ENCODE measurements at places on chromosomes 5 and 9.
A peak's percentile ranks its signal among the peaks of the same experiment; 100 is the strongest.

- no peak overlapping the region for H3K27ac ChIP-seq
- DNase-seq = no peak
- no peaks in the 10 kb centered on the region for H3K36me3 ChIP-seq
- no peak overlapping the region for H3K4me3 ChIP-seq
- H3K4me1 ChIP-seq = no peaks in the 10 kb centered on the region
Measured at GRCh38 chr5:141825791-141826560, 52.2 kb downstream of the PCDH1 start.

DNA sequence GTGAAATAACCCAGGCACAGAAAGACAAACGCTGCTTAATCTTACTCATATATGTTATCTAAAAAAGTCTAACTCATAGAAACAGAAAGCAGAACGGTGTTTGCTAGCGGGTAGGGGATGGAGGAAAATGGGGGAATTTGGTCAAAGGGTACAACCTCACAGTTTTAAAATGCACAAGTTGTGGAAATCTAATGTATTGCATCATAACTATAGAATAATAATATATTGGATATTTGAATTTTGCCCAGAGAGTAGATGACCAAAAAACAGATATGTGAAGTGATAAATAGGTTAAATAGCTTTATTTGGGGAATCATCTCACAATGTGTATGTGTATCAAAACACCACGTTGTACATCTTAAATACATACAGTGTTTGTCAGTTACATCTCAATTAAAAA is 22.3 kb upstream of the OSMR start:
- H3K4me3 ChIP-seq = no peak overlapping the region
- no peaks in the 10 kb centered on the region for H3K27me3 ChIP-seq
- H3K36me3 ChIP-seq = no peaks in the 10 kb centered on the region
- no peak for DNase-seq
- no peaks in the 10 kb centered on the region for H3K4me1 ChIP-seq

GRCh38 chr5:109700516-109701153 is 10.9 kb downstream of the MAN2A1 start:
- no peak overlapping the region for H3K4me3 ChIP-seq
- no peak overlapping the region for H3K27ac ChIP-seq
- peaks cover 76% of the 10 kb centered on the region for H3K4me1 ChIP-seq
- H3K36me3 ChIP-seq = peaks cover 6% of the 10 kb centered on the region
- no peaks in the 10 kb centered on the region for H3K27me3 ChIP-seq

DNA sequence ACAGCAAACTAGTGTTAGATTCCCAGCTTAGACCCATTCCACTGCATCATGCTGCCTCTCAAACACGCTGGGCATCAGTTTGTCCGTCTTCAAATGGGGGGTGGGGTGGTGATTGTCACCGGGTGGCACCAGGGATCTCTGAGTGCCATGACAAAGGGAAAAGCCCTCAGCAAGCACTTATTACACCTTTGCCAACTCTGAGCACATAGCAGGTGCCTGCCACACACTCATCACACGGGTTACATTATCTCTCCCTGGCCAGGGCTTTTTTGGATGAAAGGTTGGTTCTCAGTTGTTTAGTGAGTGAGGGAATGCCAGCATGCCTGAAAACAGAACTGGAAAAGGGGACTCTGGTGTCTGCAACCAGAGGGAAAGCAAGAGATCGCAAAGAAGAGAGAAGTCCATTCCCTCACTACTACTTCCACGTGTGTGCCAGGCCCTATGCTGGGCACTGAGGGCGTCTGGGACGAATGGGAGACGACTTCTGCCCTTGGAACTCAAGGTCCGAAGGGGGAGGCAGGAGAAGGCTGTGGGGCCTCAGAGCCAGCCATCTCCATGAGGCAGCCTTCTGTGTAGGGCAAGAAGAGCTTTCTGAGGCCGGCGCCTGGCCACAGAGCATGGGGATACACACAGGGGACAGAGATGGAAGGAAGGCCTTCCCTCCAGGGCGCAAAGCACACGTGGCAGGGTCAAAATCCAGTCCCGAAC is 48.9 kb downstream of the PAX5 start:
- no peaks in the 10 kb centered on the region for H3K4me1 ChIP-seq
- no peak overlapping the region for H3K27ac ChIP-seq
- H3K4me3 ChIP-seq = no peak overlapping the region

- no peak overlapping the region for H3K27ac ChIP-seq
- no peak overlapping the region for H3K4me3 ChIP-seq
- H3K4me1 ChIP-seq = no peaks in the 10 kb centered on the region
- H3K27me3 ChIP-seq = no peaks in the 10 kb centered on the region
- H3K36me3 ChIP-seq = no peaks in the 10 kb centered on the region
Measured at GRCh38 chr9:28342815-28343338, 769.6 kb upstream of the C9orf72 start.

DNA sequence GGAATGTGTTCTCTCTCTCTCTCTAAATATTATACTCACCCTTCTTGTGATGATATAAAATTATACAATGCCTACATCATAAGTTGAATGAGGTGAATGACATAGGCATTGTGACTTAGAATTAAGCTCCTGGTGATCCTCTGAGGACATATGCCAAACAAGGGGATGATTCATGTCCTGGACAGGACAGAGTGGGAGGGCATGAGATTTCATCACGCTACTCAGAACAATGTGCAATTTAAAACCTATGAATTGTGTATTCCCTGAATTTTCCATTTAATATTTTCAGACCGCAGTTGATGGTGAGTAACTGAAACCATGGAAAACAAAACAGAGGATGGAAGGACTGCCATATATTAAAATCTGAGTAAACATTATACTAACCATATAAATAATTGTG is 782.2 kb upstream of the NUDT12 start:
- no peaks in the 10 kb centered on the region for H3K27me3 ChIP-seq
- H3K27ac ChIP-seq = no peak overlapping the region
- no peak for DNase-seq
- no peaks in the 10 kb centered on the region for H3K36me3 ChIP-seq
- no peaks in the 10 kb centered on the region for H3K4me1 ChIP-seq

GRCh38 chr9:136648751-136649150 is 14.0 kb upstream of the EGFL7 start:
- no peak for DNase-seq
- no peaks in the 10 kb centered on the region for H3K36me3 ChIP-seq

GRCh38 chr5:171855798-171856763 is 70.5 kb downstream of the SMIM23 start:
- no peak overlapping the region for H3K27ac ChIP-seq
- no peaks in the 10 kb centered on the region for H3K36me3 ChIP-seq
- H3K27me3 ChIP-seq = no peaks in the 10 kb centered on the region
- DNase-seq = no peak

GRCh38 chr5:135461481-135462151 is 9.5 kb upstream of the TIFAB start:
- H3K4me3 ChIP-seq = no peak overlapping the region
- peaks cover 4% of the 10 kb centered on the region for H3K27me3 ChIP-seq
- no peak for DNase-seq
- no peaks in the 10 kb centered on the region for H3K36me3 ChIP-seq
- H3K4me1 ChIP-seq = peaks cover 4% of the 10 kb centered on the region
- H3K27ac ChIP-seq = no peak overlapping the region

DNA sequence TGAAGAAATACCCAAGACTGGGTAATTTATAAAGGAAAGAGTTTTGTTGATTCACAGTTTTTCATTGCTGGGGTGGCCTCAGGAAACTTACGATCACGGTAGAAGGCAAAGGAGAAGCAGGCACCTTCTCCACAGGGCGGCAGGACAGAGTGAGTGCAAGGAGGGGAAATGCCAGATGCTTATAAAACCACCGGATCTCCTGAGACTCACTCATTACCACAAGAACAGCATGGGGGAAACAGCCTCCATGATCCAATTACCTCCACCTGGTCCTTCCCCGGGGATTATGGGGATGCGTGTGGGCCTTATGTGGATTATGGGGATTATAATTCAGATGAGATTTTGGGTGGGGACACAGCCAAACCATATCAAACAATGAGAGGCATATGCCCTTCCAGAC is 18.5 kb upstream of the RORB start:
- H3K4me1 ChIP-seq = no peaks in the 10 kb centered on the region
- no peak overlapping the region for H3K4me3 ChIP-seq
- no peaks in the 10 kb centered on the region for H3K27me3 ChIP-seq
- DNase-seq = no peak
- H3K36me3 ChIP-seq = no peaks in the 10 kb centered on the region
- H3K27ac ChIP-seq = no peak overlapping the region

DNA sequence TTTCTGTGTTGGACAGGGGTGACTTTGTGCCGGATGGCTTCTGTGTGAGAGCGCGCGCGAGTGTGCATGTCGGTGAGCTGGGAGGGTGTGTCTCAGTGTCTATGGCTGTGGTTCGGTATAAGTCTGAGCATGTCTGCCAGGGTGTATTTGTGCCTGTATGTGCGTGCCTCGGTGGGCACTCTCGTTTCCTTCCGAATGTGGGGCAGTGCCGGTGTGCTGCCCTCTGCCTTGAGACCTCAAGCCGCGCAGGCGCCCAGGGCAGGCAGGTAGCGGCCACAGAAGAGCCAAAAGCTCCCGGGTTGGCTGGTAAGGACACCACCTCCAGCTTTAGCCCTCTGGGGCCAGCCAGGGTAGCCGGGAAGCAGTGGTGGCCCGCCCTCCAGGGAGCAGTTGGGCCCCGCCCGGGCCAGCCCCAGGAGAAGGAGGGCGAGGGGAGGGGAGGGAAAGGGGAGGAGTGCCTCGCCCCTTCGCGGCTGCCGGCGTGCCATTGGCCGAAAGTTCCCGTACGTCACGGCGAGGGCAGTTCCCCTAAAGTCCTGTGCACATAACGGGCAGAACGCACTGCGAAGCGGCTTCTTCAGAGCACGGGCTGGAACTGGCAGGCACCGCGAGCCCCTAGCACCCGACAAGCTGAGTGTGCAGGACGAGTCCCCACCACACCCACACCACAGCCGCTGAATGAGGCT is at the start of gene ADRB2:
Gene ADRB2 (plus strand): TSS at position 559 of the 686 bp plus-strand sequence. CDS start 221 bp downstream, outside the sequence.
- H3K4me1 ChIP-seq = peaks cover 11% of the 10 kb centered on the region
- no peaks in the 10 kb centered on the region for H3K27me3 ChIP-seq
- DNase-seq = peak; percentile 90

- H3K4me1 ChIP-seq = no peaks in the 10 kb centered on the region
- H3K36me3 ChIP-seq = no peaks in the 10 kb centered on the region
- no peaks in the 10 kb centered on the region for H3K27me3 ChIP-seq
- no peak for DNase-seq
Measured at GRCh38 chr5:162699361-162699760, 631.8 kb downstream of the GABRG2 start.

- no peak for DNase-seq
- H3K4me3 ChIP-seq = no peak overlapping the region
- H3K27me3 ChIP-seq = no peaks in the 10 kb centered on the region
- no peaks in the 10 kb centered on the region for H3K36me3 ChIP-seq
- H3K4me1 ChIP-seq = no peaks in the 10 kb centered on the region
- no peak overlapping the region for H3K27ac ChIP-seq
Measured at GRCh38 chr5:125186911-125187375, 440.5 kb upstream of the ZNF608 start.

GRCh38 chr5:154086641-154087040 is 47.9 kb downstream of the MFAP3 start:
- no peaks in the 10 kb centered on the region for H3K36me3 ChIP-seq
- no peak overlapping the region for H3K27ac ChIP-seq
- DNase-seq = no peak
- H3K4me3 ChIP-seq = no peak overlapping the region
- H3K4me1 ChIP-seq = no peaks in the 10 kb centered on the region

DNA sequence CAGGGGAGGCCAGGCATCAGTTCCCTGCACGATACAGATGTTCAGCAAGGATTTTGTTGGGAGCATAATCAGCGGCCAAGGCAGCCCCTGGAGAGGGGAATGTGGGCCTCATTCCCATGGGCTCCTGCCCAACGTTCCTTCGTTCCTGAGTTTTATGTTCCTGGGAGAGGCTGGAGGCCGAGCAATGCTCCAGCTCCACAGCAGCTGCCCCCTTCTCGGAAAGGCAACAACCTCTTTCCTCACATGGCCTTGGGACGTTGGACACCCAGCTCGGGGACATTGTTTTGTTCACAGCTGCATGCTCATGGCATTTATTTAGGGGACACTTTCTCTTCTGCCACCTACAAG is 63.8 kb upstream of the COL15A1 start:
- DNase-seq = no peak
- H3K27ac ChIP-seq = no peak overlapping the region
- no peaks in the 10 kb centered on the region for H3K36me3 ChIP-seq
- no peaks in the 10 kb centered on the region for H3K27me3 ChIP-seq

GRCh38 chr5:138504799-138505198 is 38.2 kb downstream of the ETF1 start:
- no peak for DNase-seq
- H3K27ac ChIP-seq = no peak overlapping the region
- no peak overlapping the region for H3K4me3 ChIP-seq
- peaks cover 15% of the 10 kb centered on the region for H3K36me3 ChIP-seq
- no peaks in the 10 kb centered on the region for H3K27me3 ChIP-seq
- H3K4me1 ChIP-seq = no peaks in the 10 kb centered on the region

GRCh38 chr5:116897291-116897690 is 322.7 kb upstream of the SEMA6A start:
- DNase-seq = no peak
- H3K27me3 ChIP-seq = no peaks in the 10 kb centered on the region
- no peaks in the 10 kb centered on the region for H3K4me1 ChIP-seq
- H3K36me3 ChIP-seq = no peaks in the 10 kb centered on the region
- no peak overlapping the region for H3K27ac ChIP-seq

DNA sequence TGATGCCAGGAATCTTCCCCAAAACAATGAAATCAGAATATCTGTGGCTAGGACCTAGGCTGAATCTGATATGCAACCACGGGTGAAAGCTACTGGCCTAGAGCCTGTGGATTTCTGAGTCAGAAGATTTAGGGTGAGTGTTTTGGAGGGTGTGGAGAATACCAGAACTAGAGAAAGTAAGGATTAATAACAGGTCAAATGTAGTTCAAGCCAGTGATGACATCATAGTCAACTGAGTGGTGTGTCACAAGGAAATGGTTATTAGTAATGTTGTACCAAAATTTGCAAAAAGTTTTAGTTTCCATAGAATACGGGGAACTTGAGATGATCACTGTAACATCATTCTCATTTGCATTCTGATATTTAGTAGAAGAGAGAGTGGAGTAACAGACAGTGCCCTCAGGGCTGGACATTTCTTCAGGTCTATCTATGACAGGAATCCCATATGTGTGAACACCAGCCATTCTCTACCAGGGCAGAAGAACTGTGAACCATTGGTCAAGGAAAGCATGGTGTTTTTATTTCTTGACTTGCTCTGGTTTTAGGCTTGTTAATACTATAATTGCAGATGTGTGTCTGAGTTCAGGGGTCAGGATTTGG is 3.7 kb downstream of the GALNT12 start:
- H3K27ac ChIP-seq = no peak overlapping the region
- no peak overlapping the region for H3K4me3 ChIP-seq
- DNase-seq = no peak

GRCh38 chr9:90047828-90048227 is 443.0 kb downstream of the GADD45G start:
- no peaks in the 10 kb centered on the region for H3K27me3 ChIP-seq
- H3K27ac ChIP-seq = no peak overlapping the region
- no peak for DNase-seq
- no peaks in the 10 kb centered on the region for H3K36me3 ChIP-seq

- no peak overlapping the region for H3K27ac ChIP-seq
- no peaks in the 10 kb centered on the region for H3K36me3 ChIP-seq
- no peaks in the 10 kb centered on the region for H3K4me1 ChIP-seq
- no peaks in the 10 kb centered on the region for H3K27me3 ChIP-seq
Measured at GRCh38 chr5:12022444-12022843, 118.2 kb upstream of the CTNND2 start.

Data from CD8-positive, alpha-beta memory T cell (primary cell).